ENCODE measurements at places on chromosomes 16 and 17.

- no peak for DNase-seq
These were observed 74.2 kb downstream of the HAPSTR1 start for GRCh38 chr16:9165681-9166080.

DNA sequence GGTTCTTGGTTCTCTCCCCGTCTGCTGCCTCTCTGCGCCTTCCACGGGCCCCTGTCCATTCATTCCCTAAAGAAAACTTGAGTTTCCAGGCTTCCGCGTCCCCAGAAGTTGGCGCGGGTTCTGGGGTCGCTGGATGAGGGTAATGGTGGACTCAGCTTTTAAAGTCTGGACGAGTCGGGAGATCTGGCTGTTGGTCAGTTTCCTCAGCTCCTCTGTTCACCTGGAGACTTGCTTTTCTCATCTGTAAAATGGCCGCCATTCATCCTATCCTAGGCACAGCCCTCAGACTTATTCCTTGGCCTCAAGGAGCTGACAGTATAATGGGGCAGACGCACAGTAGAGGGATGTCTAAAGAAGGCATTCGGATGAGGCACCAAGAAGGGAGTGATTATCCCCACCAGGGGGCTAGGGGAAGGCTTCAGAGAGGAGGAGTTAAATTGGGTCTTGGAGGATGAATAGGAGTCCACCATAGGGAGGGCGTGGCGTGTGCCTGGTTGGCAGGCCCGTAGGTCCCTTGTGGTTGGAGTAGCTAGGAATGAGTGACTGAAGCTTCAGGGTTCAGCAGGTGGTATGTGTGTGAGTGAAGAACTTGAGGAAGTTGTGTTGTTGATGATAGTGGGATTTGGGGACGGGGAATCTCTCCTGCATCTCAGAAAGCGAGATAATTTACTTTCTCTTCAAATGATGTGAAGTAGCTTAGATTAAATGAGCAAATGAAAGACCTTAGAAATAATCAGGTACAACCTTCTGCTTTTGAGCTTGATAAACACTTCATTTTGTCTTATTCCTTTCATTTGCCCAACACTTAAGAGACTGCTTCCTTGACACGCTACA lies 652 bp downstream of the VPS35L start:
- no peak for DNase-seq

GRCh38 chr16:14338969-14339368 lies 267.9 kb downstream of the MRTFB start:
- DNase-seq, result no peak

- DNase-seq, result no peak
These were observed 14.0 kb upstream of the SLC6A4 start for GRCh38 chr17:30249460-30249859.

DNA sequence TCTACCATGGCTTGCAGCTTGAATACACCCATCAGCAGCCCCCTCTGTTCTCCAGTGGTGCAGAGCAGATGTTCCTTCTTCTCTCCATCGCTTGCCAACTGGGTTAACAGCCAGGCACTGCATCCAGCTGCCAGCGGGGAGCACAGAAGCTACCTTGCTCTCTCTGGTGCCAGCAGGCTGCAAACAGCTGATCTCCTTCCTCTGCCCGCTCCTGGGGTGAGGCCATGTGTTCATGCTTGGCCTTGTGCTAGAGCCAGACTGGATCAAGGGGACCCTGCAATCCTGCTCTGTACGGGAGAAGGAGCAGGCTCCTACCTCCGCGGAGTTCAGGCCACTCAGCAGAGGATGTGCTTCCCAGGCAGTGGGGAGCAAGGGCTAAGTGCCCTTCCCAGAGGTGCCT lies 24.1 kb upstream of the ENGASE start:
- DNase-seq, result no peak

DNA sequence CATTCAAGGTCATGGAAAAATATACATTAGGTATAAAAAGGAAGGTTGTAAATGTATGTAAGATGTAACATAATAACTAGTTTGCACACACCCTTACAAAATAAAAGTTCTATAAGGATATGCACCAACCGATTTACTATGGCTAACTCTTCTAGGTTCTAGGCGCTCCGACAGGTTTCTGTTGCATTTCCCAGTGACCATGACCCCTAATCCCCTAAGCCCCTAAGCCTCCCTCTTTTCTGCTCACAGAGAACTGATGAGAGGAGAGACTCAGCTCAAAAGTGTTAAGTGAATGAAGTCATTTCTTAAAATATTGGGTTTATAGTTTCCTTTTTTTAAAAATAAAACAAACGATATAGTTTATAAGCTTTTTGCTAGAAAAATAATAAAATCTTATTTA lies 30.0 kb upstream of the HEATR6 start:
- DNase-seq, result no peak

GRCh38 chr16:80080287-80080851 lies 460.4 kb upstream of the DYNLRB2 start:
- no peak for DNase-seq

DNA sequence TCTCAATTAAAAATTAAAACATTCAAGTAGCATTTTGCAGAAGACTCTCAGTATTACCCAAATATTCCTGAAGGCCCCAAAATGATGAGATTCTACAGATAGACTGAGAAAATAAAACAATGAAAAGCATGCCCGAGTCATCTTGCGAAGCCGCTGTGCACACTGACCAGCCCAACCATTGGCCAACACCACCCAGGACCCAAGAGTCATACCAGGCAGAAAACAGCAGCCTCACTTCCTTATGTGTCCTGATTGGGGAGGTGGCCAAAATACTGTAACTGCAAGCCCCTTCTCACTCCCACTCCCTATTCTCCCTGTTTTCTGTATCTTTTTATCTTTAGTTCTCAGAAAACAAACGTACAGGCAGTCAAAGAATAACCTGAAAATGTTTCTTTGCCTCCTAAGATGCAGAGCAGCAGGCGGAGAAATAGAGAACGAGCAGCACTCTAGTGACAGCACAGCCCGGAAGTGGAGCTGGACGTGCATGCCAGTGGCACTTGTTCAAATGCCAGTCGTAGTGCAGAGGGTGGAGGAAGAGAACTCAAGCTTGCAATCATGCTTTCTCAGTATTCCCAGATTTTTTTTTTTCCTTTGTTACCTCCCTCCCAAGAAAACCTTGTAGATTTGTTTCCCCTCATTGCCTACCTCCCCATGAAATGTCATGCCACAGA lies 182.3 kb upstream of the SOX9 start:
- no peak for DNase-seq

- peak; percentile 28 for DNase-seq
These were observed 80.0 kb downstream of the USP32 start for GRCh38 chr17:60311936-60312335.

DNA sequence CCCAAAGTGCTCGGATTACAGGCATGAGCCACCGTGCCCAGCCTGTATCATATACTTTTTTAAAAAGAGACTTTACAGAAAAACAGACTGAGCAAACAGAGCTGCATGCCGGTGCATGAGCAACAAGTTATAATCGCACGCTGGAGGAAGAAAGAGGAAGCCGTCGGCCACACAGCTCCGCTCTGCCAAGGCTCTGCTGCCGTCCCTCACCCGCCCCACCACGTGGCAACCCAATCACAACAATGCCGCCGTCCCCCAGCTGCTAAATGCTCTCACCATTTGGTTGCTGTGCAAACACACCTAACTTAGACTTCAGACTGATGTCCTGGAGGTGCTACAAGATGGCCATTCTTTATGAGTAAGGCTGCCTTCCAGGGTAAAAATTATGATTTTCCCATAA lies 83.5 kb downstream of the ADCY9 start:
- no peak for DNase-seq

GRCh38 chr17:80371196-80371595 lies 43.8 kb upstream of the ENDOV start:
- no peak for DNase-seq

DNA sequence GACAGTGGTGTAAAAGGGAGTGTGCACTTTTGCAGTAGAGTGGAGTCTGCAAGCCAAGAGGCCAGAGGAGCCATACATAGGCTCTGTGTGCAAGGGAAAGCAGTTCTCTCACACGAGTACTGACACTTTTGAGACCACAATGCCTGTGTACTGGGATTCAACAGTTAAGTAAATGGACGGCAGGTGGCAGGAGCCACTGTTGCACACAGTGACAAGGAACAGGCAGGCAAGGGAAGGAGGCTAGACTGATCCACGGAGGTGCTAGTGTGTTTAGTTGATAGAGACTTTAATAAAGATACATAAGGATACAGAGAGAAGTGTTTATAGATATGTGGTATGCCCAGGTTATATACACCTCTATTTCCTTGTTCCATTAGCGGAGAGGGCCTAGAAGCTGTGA lies 67.0 kb downstream of the MPRIP start:
- no peak for DNase-seq

GRCh38 chr17:68953340-68953997 lies 1.7 kb downstream of the ABCA8 start:
- DNase-seq, result no peak

- no peak for DNase-seq
These were observed 1307.6 kb upstream of the GOT2 start for GRCh38 chr16:60041671-60042070.

- DNase-seq, result peak; percentile 84
These were observed 27.7 kb downstream of the SRL start for GRCh38 chr16:4214215-4214621.

GRCh38 chr17:79033741-79034501 lies 10.0 kb downstream of the C1QTNF1 start:
- DNase-seq, result no peak

- no peak for DNase-seq
These were observed 62.5 kb downstream of the XYLT1 start for GRCh38 chr16:17408296-17408695.

GRCh38 chr17:72846399-72846798 lies 246.1 kb downstream of the SLC39A11 start:
- no peak for DNase-seq

- no peak for DNase-seq
These were observed 1.2 kb upstream of the P2RX1 start for GRCh38 chr17:3917391-3917931.

- no peak for DNase-seq
These were observed 13.2 kb upstream of the ATP2A3 start for GRCh38 chr17:3977387-3977786.

- DNase-seq, result no peak
These were observed 506.2 kb downstream of the WWOX start for GRCh38 chr16:78605548-78606101.

- peak; percentile 25 for DNase-seq
These were observed 26.9 kb downstream of the PTRH2 start for GRCh38 chr17:59680314-59680713.

DNA sequence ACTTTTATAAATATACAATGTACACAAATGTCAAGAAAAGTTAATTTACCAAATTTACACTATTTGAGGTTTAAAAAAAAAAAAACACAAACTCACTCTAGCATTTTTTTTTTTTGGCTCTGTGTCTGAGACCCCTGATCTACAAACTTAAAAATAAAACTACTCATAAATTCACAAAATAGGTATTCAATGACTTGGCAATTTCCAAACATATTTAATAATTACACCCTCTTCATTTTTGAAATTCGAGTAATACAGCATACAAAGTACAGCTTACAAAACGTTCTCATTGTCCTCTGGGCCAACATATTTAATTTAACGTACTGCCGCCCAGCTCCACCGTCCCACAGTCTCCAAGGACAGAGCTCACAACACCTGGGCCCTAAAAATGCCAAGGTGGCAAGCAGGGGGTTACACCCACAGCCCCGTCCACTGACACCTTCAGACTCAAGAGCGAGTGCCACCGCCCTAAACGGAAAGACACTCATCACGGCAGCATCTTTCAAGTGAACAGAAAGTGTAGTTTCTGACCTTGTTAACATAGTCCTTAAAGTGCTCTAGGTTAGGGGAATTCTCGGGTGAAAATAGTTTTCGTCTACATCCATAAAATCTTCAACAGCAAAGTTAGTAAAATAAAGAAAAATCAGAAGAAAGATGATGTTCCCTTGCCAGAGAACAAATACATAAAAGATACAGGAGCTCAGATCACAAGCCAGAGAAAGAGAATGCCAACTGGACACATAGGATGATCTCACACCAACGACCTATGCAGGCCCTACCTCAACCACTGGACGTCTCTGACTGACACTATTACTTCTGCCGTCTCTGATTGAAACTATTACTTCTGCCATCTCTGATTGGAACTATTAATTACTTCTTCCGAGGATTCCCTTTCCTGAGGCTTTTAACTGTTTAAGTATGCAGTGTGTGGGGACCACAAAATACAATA lies 4.2 kb downstream of the ADCY9 start:
- DNase-seq, result no peak

DNA sequence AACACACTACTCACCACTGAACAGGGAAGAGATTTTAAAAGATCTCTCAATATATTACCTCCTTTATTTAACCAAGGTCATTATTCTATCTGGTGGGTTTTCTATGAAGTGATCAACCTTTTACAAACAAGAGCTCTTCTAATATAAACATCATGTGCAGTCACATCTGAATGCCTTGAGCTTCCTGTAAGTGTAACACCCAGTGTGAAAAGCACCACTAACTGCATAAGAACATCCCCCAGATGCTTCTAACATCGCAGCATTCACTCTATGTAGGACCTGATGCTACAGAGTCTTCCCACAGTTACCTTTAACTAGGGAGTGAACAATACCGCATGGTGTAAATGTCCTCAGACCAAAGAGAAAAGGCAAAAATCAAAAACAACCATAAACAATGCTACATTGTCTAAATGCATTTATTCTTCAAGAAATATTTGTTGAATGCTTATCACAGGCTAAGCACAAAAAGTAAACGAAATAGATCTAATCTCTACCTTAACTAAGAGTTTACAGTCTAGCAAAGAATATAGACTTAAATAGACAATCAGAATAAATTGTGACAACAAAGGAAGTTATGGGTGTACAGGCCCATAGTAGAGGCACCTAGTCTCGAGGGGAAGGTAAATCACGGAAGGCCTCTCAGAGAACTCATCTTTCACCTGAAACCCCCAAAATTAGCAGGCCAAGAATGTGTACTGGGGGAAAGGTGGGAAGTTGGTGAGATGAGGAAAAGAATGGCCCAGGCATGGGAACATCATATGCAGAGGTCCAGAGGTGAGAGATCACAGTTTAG lies 16.2 kb downstream of the SKAP1 start:
- DNase-seq, result no peak

DNA sequence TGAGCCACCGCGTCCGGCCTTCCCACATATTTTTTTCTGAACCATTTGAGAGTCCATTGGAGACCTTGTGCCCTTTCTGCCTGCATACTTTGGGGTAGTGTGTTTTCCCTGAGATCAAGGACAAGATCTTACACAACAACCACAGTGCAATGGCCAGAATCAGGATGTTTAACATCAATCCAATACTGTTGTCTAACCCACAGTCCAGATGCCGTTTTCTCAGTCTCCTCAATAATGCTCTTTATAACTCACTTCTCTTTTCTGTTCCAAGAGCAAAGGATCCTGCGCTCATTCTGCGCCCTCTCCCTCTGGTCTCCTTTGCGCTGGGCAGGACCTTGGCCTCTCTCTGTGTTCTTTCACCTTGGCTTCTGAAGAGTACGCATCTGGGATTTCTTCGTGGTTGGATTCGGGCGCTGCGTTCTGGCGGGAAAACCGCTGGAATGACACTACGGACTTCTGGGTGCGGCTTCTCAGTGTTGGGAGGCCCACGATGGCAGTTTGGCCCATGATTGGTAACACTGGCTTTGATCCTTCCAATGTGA lies 16.6 kb downstream of the CBX4 start:
- no peak for DNase-seq
